Renal cortex interstitium (tissue), 15 donors: ENCODE measurements at places on chromosomes 5 and 9. TPM values are rescaled to one million over a fixed set of nuclear protein-coding genes. Genes with fewer than 3 reads are reported as not detected.
A peak's percentile ranks its signal among the peaks of the same experiment; 100 is the strongest.

GRCh38 chr5:77155179-77155785 lies 55.2 kb upstream of the PDE8B start:
- no peak for DNase-seq

DNA sequence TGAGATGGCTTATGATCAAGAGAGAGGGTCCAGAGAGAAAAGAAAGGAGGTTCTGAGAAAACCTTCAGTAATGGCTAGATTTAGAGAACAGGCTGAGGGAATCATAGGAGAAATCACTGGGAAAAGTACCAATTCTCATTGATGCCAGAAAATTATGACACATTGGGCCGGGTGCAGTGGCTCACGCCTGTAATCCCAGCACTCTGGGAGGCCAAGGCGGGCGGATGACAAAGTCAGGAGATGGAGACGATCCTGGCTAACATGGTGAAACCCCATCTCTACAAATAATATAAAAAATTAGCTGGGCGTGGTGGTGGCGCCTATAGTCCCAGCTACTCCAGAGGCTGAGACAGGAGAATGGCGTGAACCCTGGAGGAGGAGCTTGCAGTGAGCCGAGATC lies 29.5 kb upstream of the PLIN2 start:
- DNase-seq = no peak

Gene GTF3C5
- polyA plus RNA-seq = 75.6 TPM

DNA sequence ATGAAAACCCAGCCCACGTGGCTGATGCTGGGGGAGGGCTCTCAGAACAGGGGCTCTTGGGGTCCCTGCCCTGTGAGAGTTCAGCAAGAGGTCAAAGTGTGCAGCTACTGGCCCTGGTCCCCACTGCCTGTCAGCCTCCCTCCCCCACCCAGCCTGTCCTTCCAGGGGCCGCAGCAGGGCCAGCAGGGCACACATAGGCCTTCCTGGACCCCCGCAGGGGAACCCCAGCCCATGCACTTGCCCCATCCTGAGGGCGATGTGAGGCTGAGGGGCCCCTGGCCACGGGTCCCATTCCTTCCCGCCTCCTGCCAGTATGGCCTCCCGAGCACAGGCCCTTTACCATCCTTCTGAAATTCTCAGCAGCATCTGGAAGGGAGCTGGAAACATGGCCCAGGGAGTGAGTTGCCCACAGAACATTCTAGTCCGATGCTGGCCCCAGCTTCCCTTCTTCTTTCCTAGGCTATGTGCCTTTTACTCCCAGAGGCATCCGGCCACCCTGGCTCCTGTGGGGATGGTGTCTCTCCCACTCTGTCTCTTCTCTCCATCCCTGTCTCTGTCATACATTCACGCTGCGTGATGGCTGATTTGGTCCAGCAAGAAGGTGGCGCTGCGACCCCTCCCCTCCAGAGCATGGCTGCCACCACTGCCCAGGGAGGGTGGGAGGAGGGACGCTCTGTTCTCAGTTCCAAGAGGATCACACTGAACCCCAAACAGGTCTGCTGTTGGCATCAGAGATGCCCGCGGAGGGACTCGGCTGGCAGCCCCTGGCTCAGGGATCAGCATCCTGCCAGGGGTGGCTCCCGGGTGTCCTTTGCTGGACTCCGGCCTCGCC lies 19.6 kb downstream of the MRPL36 start:
- DNase-seq = no peak

Gene PRLR
- 49.8 TPM for polyA plus RNA-seq

DNA sequence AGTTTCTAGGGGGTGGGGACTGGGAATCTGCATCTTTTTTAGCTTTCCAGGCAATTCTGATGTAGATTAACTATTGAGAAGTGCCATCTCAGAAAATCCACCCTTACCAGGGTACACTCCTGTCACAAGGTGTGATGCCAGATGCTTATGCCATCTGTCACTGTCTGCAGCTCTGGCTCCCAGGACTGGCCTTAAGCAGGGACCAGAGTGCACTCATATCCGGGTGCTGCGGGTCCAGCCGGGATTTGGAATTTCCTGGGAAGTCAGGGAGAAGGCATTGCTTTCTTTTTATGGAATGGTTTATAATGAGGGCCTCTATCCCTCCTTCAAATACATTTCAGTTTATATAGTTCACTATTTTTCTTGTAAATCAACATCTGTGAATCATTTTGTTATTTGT lies 92.6 kb downstream of the TMEM174 start:
- DNase-seq = no peak

Gene DIMT1
- 35.2 TPM for polyA plus RNA-seq

GRCh38 chr5:126818736-126819135 lies 41.8 kb downstream of the LMNB1 start:
- no peak for DNase-seq

- no peak for DNase-seq
Measured at GRCh38 chr9:124087226-124087625, 75.7 kb downstream of the LHX2 start.

GRCh38 chr5:116517488-116517887 lies 57.1 kb downstream of the SEMA6A start:
- DNase-seq = no peak

GRCh38 chr5:9294793-9295465 lies 250.9 kb downstream of the SEMA5A start:
- no peak for DNase-seq

DNA sequence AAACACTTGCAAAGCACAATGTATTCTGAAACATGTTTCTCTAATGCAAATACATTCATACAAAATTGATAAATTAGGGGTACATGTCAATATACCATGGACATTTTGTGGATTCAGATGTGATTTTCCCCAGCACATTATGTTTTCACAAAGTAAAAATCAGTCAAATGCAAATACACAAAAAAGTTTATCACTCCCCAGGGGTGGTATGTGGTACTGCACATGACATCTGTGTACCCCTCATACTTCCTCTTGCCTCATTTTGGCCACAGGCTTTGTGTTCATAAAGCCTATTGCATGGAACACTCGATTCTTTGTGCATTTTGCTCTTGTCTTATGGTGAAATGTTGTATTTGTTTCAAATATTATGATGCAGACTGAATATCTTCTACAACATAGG lies 116.8 kb upstream of the PDE4D start:
- DNase-seq = no peak

- DNase-seq = no peak
Measured at GRCh38 chr9:90088434-90088833, 483.6 kb downstream of the GADD45G start.

Gene SLC1A3
- 1.3 TPM for polyA plus RNA-seq

DNA sequence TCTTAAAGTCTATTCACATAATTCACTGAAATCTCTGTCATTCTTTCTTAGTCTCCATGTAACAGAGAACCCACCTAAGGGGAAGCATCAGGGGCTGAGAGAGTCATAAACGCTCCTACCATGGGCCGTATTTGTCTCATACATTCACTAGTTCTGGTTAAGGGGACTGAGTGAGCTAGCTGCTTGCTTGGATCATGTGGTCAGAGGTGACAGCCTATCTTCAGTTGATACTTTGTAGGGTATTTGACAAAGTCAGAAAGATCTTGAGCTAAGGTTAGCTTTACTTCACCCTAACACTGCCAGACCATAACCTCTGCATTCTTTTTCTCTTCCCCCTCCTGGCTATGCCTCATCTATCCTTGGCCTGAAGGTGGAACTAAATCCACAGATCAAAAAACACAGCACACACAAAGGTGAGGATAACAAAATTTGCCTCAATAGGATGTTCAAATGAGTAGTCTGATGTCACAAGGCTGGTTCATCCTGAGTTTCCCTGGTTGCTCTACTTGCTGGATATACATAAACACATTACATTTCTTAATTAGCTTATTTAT lies 66.5 kb downstream of the MARCHF3 start:
- no peak for DNase-seq

- DNase-seq = no peak
Measured at GRCh38 chr5:60404171-60404570, 295.8 kb downstream of the DEPDC1B start.

- DNase-seq = no peak
Measured at GRCh38 chr9:108117795-108118194, 628.2 kb upstream of the KLF4 start.

- no peak for DNase-seq
Measured at GRCh38 chr9:134664446-134664845, 22.8 kb downstream of the COL5A1 start.

- no peak for DNase-seq
Measured at GRCh38 chr5:78522476-78523260, 125.9 kb downstream of the LHFPL2 start.

Gene KIAA1191
- polyA plus RNA-seq = 154 TPM

GRCh38 chr5:85108471-85108870 lies 723.8 kb upstream of the EDIL3 start:
- no peak for DNase-seq

DNA sequence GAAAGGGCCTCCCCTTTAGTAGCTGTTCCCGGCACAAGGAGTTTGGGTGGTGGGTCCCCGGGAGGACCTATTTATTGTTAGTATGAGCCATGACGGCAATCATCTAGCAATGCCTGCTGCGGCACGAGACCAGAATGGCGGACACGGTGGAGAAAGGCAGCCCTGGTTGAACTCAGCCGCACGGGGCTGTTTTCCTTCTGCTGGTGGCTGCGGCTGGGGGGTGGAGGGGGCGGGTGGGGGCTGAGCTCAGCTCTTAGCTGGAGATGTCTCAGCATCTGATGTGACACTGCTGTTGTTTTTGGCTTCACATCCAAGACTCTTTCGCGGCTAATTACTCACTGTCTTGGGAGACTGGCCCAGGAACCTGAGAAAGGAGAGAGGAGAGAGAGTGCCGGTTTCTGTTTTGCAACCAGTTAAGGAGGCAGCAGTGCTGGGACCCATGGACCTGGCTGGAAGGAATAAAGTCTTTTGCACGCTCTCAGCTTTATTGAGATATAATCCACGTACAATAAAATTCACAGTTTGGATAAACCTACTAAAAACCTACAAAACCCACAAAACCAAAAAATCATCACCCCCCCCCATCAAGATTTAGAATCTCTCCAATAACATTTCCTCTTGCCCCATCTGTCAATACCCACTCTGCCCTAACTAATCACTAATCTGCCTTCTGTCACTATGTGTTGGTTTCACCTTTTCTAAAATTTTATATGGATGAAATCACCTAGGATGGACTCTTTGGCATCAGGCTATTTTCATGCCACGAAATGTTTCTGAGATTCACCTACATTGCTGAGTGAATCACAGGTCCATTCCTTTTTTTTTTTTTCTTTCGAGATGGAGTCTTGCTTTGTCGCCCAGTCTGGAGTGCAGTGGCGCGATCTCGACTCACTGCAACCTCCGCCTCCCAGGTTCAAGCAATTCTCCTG lies 81.8 kb upstream of the NEURL1B start:
- peak; percentile 71 for DNase-seq

DNA sequence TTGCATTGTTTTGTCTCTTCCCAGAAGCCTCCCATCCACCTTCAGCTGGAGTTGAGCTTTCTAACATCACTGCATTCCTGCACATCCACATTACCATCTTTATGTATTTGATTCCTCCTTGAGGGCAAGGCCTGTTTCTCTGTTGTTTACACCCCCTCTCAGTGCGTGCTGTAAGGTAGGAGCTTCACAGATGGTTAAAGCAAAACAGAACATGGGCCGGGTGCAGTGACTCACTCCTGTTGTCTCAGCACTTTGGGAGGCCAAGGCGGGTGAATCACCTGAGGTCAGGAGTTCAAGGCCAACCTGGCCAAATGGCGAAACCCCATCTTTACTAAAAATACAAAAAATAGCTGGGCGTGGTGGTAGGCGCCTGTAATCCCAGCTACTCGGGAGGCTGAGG lies 110.9 kb downstream of the KCNIP1 start:
- DNase-seq = no peak

GRCh38 chr5:169201597-169201996 lies 99.3 kb downstream of the SLIT3 start:
- DNase-seq = no peak

DNA sequence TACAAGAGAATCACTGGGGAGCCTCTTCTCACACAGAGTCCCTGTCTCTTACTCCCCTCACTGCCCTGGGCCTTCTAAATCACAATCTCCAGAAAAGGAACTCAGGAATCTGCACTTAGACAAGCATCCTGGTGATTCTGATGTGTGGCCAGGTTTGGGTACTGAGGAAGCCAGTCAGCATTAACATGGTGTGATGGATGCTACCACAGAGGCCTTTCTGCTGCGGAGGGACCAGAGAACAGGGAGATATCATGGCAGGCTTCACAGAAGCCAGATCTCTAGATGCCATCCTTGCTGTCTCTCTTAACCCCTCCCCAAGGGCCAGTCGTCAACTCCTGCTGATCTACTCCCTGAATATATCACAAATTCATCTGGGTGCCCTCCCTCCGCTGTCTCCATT lies 1.6 kb downstream of the ANKS6 start:
- DNase-seq = no peak

Gene PCDHB2
- 4.9 TPM for polyA plus RNA-seq

DNA sequence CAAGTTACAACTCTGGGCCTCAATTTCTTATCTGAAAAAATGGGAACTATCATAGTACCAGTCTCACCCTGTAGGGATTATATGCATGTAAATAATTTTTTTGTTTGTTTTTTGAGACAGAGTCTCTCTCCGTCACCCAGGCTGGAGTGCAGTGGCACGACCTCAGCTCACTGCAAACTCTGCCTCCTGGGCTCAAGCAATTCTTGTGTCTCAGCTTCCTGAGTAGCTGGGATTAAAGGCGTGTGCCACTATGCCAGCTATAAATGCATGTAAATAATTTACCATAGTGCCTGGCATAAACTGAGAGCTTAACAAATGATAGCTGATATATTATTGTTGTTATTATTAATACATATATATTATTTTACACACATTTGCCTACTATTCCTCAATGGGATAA lies 3.0 kb upstream of the ARHGAP26 start:
- DNase-seq = no peak

DNA sequence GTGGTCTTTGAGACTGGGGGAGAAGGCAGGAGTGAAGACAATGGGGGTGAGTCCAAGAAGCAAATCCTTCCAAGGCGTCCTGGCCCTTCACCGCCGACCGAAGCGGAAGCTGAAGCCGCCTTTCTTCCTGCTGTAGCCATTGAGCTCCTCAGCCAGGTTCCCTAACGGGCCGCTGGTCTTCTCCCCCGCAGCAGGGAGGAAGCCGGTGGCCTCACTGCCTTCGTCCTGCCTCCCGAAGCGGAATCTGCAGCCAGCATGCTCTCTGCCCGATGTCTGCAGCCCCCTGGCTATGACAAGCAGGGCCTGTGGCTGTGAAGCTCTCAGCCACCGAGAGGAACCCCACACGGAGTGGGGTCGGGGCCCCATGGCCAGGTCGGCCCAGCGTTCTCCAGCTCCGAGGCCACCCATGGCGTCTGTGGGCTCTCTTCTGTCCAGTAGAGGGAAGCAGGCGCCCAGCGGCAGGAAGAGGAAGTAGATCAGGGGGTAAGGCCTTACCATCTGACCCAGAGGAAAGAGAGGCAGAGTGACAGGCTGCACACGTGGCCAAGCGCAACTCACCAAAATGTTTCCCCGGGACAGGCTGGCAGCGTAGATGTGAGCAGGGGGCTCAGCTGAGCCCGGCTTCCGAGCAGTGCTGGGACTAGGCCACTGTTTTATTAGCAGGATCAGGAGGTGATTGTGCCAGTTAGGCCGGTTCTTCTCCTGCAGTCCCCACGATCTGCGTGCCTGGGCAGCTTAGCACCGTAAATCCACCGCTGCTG lies 3.1 kb downstream of the QRFP start:
- peak; percentile 33 for DNase-seq
